Stimulated activated CD4-positive, alpha-beta T cell treated with anti-CD3 and anti-CD28 coated beads, Interleukin-1b, Interleukin-23, amount 100 ng/mL, for 1 hour (primary cell): ENCODE measurements at places on chromosomes 7 and 10.

DNA sequence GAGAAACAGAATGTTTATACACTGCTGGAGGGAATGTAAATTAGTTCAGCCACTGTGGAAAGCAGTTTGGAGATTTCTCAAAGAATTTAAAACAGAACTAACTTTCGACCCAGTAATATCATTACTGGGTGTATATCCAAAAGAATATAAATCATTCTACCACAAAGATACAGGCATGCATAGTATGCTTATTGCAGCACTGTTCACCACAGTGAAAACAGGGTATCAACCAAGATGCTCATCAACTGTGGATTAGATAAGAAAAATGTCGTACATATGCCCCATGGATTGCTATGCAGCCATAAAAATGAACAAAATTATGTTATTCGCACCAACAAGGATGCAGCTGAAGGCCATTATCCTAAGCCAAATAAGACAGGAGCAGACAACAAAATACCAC lies 343.1 kb upstream of the KCND2 start:
- no peak for DNase-seq

- DNase-seq: no peak
These were observed 427.4 kb downstream of the SH2D4B start for GRCh38 chr10:80964955-80965614.

- peak; percentile 8 for DNase-seq
These were observed at the start of gene GTF2IRD1 for GRCh38 chr7:74453322-74454011. Gene GTF2IRD1 (plus strand): TSS chr7:74453906. CDS start chr7:74508081, 54,175 bp downstream.

- no peak for DNase-seq
These were observed 227.1 kb downstream of the ARHGAP12 start for GRCh38 chr10:31701546-31701945.

DNA sequence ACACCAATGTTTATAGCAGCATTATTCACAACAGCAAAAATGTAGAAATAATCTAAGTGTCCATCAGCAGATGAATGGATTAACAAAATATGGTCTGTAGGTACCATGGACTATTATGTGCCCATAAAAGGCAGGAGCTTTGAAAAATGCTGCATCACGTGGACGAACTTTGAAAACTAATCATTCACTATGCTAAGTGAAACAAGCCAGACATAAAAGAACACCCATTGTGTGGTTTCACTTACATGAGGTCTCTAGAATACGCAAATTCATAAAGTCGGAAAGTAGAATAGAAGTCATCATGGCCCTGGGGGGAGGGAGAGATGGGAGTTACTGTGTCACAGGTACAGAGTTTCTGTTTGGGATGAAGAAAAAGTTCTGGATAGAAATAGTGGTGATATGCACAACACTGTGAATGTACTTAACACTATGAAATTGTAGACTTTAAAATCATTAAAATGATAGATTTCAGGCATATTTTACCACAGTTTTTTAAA lies 377.3 kb downstream of the SDK1 start:
- DNase-seq: no peak

DNA sequence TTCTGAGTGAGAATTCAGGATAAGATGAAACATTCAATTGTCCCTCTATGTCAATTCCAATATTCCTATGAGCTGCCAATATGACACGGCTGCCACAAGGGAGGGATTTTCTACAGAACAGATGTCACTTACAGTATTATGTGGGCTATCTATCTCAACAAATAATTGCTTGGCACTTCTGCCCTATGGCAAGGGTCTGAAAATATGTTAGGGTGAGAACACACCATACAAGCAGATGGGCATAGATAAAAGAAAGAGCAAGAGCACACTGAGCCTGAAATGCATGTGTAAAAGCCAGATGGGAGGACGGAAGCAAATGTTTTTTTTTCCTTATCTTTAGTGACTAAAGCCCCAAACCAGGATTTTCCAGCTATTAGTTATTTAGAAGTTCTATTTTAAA lies 70.1 kb upstream of the TFEC start:
- DNase-seq: no peak

DNA sequence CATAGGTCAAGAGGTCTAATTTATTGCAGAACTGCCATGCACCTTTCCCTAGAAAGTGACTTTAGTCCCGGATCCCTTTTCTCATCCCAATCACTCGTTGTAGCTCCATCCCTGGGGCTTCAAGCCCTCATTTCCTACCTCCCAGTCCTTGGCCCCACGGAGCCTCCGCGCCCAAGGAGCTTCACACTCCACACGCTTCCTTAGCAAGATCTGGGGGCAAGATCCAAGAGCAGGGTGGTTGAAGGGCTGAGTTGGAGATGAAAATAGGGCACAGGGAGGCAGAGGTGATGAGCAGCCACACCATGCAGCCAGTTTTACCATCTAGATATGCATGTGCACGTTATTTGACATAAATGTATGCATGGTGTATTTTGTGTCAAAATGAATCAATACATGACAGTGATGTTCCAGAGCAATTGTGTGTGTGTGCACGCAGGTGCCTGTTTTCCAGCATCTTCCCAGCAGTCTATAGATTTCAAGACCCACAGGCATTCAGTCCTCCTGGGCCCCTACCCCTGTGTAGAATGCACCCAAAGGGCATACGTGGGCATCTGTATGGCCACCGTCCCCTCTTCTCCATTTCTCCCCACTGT lies 6.0 kb upstream of the TRPV6 start:
- no peak for DNase-seq

- no peak for DNase-seq
These were observed 1.4 kb upstream of the KLF6 start for GRCh38 chr10:3786295-3787015.

- no peak for DNase-seq
These were observed 8.2 kb downstream of the PRXL2A start for GRCh38 chr10:80416479-80417098.

GRCh38 chr7:43621729-43622448 lies 39.0 kb downstream of the STK17A start:
- DNase-seq: no peak

- DNase-seq: no peak
These were observed 9.0 kb downstream of the EPHA1 start for GRCh38 chr7:143399642-143400041.

- no peak for DNase-seq
These were observed 40.9 kb downstream of the SMURF1 start for GRCh38 chr7:99102809-99103690.

DNA sequence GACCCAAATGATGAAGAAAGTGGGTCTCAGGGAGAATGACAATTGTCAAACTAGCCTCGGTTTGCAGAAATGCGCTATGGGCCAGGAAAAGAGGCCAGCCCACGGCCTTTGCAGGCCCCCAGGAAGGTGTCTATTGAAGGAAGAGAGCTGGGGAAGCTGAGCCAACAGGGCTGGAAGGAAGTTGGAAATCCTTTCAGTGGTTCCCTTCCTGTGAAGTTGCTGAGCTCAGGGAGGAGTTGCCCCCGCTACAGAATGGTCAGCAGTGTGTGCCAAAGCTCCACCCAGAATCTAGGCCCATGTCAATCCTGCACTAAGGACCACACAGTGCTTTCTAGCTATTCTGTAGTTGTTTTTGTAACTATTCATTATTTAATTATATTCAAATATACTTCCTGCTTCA lies 91.6 kb upstream of the ANLN start:
- no peak for DNase-seq

DNA sequence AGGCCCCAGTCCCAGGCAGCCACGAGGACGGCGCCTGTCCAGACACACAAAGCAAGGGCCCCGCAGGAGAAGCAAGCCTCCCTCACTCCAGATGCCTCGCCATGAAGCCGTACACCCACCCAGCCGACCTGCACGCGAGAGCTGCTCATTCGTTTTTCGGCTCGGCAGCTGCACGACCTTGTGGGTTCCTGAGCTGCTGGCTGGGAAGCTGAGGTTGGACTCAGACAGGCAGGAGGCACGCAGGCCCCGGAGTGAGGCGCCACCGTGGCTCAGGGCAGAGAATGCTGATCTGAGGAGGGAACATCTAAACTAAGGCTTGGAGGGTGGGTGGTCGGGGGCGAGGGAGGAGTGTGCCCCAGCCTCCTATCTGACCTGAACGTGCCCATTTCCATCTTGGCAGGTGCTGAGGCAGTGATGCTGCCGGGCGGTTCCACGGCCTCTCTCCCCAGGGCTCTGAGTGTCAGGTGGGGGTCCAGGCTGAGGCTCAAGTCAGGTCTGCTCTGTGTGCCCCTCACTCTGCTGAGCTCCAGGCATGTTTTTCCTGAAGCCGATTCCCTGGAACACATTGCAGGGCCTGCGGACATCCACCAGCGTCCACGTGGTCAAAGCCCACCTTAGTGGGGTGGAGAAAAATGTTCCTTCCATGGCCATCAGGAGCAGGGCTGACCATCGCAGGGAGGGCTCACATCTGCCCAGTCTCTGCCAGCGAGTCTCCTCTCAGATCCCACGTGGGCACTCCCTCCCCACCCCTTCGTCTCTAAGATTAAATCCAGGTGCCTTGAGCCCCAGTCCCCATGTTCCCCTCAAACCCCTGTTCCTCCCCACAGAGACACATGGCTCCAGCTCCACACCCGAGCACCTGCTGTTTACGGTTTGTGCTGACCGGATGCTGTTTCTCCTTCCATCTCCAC lies 28.1 kb upstream of the FAM20C start:
- no peak for DNase-seq

GRCh38 chr10:91123261-91123660 lies 97.2 kb upstream of the PCGF5 start:
- DNase-seq: no peak

DNA sequence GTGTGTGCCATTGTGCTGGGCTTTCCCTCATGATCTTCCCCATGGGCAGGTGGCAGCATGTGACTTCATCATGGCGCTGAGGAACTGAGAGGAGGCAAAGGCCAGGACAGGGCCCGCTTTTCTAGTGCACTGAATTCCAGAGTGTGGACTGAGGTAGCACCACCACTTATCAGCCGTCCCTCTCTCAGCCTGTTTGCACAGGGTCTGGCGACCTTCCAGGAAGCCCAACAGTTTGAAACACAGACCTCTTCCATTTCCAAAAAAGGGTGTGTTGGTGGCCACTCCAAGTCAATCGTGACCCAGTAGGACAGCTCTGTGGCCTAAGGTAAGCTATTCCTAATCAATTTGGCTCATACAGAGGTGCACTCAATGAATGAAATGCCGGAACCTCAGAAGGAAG lies 4.4 kb downstream of the DNAJC30 start:
- DNase-seq: no peak

- DNase-seq: no peak
These were observed 13.1 kb downstream of the AVPI1 start for GRCh38 chr10:97673736-97674525.

DNA sequence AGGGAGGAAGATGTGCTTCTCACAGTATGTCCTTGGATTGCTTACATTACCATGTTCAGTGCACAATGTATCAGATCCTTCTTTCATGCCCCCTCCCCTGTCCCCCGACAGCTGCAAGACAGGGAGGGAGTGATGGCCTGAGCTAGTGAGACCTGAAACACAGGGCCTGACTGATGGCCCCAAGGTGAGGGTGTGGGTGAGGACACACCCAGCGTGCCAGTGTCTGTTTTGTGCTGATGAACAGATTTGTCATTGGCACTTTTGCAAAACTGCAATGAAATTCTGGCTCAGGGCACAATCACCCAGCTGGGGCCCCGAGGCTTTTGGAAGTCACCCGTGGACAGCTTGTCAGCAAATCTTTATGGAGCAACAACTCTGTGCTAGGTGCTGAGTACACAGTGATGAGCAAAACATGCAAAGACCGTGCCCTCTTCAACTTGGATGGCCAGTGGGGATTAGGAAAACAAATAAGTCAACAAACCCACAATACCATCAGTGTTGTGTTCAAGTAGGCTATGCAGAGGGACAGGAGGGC lies 59.4 kb upstream of the EMX2 start:
- DNase-seq: no peak

DNA sequence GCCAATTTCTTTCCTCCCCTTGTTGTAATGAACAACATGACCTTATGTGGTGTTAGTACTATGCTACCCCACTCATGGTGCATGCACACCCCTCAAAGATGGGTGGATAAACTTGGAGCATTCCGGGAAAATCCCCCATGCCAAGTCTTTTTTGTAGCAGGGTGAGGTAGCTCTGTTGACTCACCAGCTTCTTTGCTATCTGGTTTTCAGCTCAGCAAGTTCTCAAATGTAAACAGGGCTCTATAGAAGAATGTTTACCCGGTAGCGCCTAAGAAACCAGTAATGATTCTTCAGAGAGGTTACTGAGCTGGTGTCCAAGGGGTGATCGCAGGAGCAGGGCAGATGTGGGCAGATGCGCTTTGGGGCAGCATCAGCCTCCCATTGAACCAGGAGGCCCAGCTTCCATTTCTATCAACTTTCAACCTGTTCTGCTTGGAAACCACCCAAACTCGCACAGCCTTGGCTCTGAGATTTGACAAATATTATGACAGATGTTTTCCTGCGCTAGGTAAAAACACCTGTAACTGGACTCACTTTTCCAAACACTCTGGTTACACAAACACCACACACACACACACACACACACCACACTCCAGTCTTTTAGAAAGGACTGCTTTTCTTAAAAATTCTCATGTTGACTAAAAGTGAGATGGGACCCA lies 87.8 kb downstream of the ZRANB1 start:
- DNase-seq: no peak

DNA sequence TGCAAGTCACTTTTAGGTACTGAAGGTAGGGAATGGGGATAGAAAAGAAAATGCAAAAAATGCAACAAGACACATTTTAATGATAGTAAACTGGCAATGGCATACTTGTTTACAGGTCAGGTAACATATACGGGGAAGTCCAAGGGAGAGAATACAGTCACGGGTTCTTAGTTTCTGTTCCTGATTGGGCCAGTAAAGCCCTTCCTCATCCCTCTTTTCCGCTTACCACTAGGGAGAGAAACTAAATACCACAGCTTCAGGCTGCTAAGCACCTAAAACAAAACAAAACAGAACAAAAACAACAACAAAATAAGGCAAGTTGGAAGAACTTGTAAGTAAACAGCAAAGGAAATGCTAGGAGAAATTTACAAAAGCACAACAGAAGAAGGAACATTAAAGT lies 65.2 kb upstream of the OGDHL start:
- no peak for DNase-seq

DNA sequence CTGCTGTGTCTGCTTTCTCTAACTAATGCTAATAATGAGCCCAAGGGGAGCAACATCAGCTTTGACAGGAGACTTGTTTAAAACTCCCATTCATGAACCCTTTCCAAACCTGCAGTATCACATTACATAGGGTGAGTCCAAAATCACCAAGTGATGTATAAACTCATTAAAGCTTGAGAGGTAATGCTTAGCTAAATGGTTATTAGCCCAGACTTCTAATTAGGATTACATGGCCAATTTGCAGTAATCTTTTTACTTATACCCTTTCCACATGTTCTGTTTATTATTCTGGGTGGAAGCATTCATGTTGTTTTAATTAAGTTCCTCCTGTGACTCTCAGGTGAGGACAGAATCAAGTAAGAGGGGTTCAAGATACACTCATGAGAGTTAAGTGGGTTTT lies 17.5 kb downstream of the ZNF138 start:
- no peak for DNase-seq

DNA sequence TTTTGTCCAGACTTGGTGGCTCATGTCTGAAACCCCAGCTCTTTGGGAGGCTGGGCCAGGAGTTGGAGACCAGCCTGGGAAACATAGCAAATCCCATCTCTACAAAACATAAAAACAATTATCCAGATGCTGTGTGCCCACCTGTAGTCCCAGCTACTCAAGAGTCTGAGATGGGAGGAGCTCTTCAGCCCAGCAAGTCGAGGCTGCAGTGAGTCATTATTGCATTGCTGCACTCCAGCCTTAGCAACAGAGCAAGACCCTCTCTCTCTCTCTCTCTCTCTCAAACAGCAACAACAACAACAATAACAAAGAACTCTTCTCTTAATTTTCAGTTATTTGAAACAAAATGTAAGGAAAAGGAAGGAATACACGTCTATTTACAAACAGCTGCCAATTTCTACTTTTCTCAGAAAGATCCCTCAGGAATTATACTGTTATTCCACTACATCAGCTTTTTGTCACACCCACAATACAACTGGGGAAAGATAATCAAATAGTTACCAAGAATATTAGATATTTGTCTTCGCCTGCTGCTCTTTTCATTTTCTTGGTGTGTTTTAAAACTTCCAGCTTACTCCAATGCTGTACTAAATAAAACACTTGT lies 5.1 kb upstream of the TSPAN12 start:
- DNase-seq: no peak
